ENCODE measurements at places on chromosomes 4 and X.

- DNase-seq = peak; percentile 15
These were observed 24.8 kb downstream of the SMIM20 start for GRCh38 chr4:25938787-25939186.

GRCh38 chr4:187469627-187470026 lies 525.9 kb upstream of the ZFP42 start:
- no peak for DNase-seq

- no peak for DNase-seq
These were observed 516 bp upstream of the COX18 start for GRCh38 chr4:73070074-73070390.

GRCh38 chrX:48782795-48783194 lies 3.6 kb upstream of the GATA1 start:
- no peak for DNase-seq

Data from CD14-positive monocyte (primary cell).